ENCODE measurements at places on chromosomes 4 and X. TPM values are rescaled to one million over a fixed set of nuclear protein-coding genes. Genes with fewer than 3 reads are reported as not detected.

DNA sequence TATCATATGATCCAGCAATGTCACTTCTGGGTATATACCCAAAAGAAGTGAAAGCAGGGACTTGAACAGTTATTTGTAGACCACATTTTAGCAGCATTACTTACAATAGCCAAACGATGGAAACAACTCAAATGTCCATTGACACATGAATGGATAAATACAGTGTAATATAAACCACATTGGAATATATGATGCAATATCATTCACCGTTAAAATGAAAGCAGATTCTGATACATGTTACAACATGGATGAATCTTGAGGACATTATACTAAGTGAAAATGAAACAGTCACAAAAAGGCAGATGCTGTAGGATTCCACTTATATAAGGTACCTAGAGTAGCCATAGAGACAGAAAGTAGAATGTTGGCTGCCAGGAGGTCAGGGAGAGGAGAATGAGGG is 130.5 kb upstream of the SMAD1 start:
- H3K4me1 ChIP-seq: no peaks in the 10 kb centered on the region
- H3K27me3 ChIP-seq: no peaks in the 10 kb centered on the region
- no peak overlapping the region for H3K27ac ChIP-seq
- H3K4me3 ChIP-seq: no peak overlapping the region
- DNase-seq: no peak

- no peaks in the 10 kb centered on the region for H3K27me3 ChIP-seq
- H3K4me3 ChIP-seq: no peak overlapping the region
- H3K4me1 ChIP-seq: no peaks in the 10 kb centered on the region
- H3K36me3 ChIP-seq: no peaks in the 10 kb centered on the region
Measured at GRCh38 chrX:31280580-31280979, 208.7 kb upstream of the FTHL17 start.

DNA sequence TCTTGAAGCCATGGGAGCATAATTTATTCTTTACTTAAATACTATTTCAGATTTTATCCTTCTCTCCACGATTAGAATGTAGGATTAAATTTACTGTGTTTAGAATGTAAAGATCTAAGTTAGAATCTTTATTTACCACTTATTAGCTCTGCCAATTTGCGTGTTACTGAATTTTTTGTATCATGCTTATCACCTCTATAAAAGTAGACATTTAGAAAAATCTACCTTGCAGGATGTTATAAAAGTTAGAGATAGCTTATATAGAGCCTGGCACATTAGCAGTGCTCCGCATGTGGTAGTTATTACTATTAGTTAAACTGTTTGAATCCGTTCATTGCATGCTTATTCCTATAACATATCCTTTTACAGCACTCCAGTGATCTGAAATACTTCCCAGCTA is 97.9 kb downstream of the BANK1 start:
- H3K4me1 ChIP-seq: no peaks in the 10 kb centered on the region
- H3K4me3 ChIP-seq: no peak overlapping the region
- no peak overlapping the region for H3K27ac ChIP-seq
- no peaks in the 10 kb centered on the region for H3K36me3 ChIP-seq

Gene PRKG2
- polyA plus RNA-seq: not detected

DNA sequence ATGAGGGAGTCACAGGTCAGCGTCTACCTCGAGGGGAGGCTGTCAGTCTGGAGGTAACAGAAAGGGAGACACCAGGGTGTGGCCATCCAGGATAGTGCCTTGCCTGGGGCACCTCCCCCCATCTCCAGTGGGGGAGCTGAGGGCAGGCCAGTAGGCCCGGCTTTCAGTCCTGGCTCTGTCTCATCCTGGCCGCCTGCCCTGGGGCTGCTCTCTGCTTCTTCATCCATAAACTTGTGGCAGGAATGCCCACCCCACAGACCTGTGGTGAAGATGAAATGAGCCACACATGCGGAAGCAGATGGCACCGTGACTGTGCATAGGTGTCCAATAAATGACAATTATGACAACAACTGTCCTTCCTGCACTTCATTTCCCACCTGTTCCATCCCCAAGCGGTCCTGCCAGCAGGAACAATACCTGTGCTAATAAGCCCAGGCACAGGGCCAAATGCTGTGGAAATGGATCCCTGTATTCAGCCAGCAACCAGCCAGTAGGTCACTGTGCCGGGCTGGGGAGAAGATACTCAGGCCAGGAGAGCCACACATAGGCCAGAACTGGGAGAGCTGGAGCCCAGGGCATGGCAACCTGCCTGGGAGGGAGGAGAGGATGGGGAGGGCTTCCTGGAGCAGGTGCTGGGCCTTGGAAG is 30.2 kb downstream of the TRO start:
- no peak overlapping the region for H3K27ac ChIP-seq
- H3K36me3 ChIP-seq: no peaks in the 10 kb centered on the region
